ENCODE measurements at places on chromosomes 5 and 9.

DNA sequence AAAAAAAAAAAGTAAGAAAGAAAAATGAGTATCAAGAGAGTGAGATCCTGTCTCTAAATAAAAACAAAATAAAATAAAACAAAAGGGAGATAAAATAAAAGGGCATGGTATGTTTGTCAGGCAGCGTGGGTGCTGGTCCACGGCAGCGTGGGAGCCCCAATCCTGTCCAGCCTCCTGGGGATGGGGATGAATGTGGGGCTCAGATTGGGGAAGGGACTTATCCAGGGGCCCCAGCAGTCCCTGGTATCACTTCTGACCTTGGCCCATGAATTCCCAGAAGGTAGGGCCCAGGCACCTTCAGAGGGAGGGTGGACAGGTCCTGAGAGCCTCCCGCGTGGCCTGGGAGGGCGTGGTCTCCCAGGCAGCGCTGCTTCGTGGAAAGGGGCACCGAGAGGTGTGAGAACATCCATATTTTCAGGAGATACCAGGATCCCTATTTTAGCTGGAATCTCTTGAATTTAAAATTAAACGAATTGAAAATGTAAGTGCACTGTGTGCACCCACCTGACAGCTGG, 71.2 kb downstream of the ZNF354C start:
- no peak for ATAC-seq

- no peak for ATAC-seq
These were observed 22.4 kb upstream of the THG1L start for GRCh38 chr5:157708866-157709265.

- no peak for ATAC-seq
These were observed 22.6 kb upstream of the MEGF9 start for GRCh38 chr9:120736881-120737280.

- no peak for ATAC-seq
These were observed 23.8 kb downstream of the GABRG2 start for GRCh38 chr5:162091336-162091735.

- ATAC-seq = no peak
These were observed 99.6 kb downstream of the SLCO4C1 start for GRCh38 chr5:102196481-102196880.
